Tibial nerve (tissue), 4 donors: ENCODE measurements at places on chromosomes 16 and 17. TPM values are rescaled to one million over a fixed set of nuclear protein-coding genes. Genes with fewer than 3 reads are reported as not detected.

The SLC6A2 gene
- total RNA-seq: not detected

The SOX9 gene
- total RNA-seq: 22.9 TPM

The KRT23 gene
- total RNA-seq: not detected

The LASP1 gene
- 122 TPM for total RNA-seq

The CCDC154 gene
- 0.44 TPM for total RNA-seq

The SEPTIN1 gene
- 1.4 TPM for total RNA-seq

The CCL23 gene
- 25.1 TPM for total RNA-seq

- H3K27me3 ChIP-seq: no peaks in the 10 kb centered on the region
- H3K4me3 ChIP-seq: no peak overlapping the region
- no peak overlapping the region for H3K27ac ChIP-seq
- H3K36me3 ChIP-seq: no peaks in the 10 kb centered on the region
Observed at GRCh38 chr16:59478838-59479237, 744.7 kb upstream of the GOT2 start.

GRCh38 chr17:7809086-7809790 lies 24.8 kb upstream of the KDM6B start:
- H3K4me1 ChIP-seq: no peaks in the 10 kb centered on the region
- H3K27me3 ChIP-seq: no peaks in the 10 kb centered on the region
- no peak overlapping the region for H3K27ac ChIP-seq
- no peak overlapping the region for H3K4me3 ChIP-seq
- no peaks in the 10 kb centered on the region for H3K36me3 ChIP-seq
- no peak for DNase-seq

DNA sequence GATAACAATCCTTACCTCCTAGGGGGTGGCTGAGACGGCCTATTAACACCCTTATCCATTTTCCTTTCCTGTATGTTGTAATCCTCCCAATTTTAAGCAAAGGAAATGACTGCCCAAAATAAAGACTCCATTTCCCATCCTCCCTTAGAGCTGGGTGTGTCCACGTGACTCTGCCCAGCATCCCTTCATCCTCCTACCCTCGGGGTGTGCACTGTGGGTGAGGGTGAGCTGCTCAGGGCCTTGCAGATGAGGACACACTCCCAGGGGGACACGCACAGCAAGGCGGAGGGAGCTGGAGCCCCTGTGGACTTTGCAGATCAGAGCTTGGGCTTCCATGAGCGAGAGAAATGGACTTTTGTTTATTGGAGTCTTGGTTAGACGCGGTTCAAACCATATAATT lies 186.8 kb downstream of the IRF8 start:
- H3K4me3 ChIP-seq: no peak overlapping the region
- no peaks in the 10 kb centered on the region for H3K4me1 ChIP-seq
- no peaks in the 10 kb centered on the region for H3K36me3 ChIP-seq
- no peaks in the 10 kb centered on the region for H3K27me3 ChIP-seq
- no peak overlapping the region for H3K27ac ChIP-seq

GRCh38 chr16:19142939-19143598 lies 25.0 kb upstream of the SYT17 start:
- DNase-seq: no peak
- no peaks in the 10 kb centered on the region for H3K36me3 ChIP-seq
- H3K4me3 ChIP-seq: no peak overlapping the region
- no peaks in the 10 kb centered on the region for H3K27me3 ChIP-seq
- H3K27ac ChIP-seq: no peak overlapping the region
- H3K4me1 ChIP-seq: no peaks in the 10 kb centered on the region

- H3K4me3 ChIP-seq: no peak overlapping the region
- DNase-seq: no peak
- no peaks in the 10 kb centered on the region for H3K36me3 ChIP-seq
- H3K4me1 ChIP-seq: peaks cover 12% of the 10 kb centered on the region
Observed at GRCh38 chr17:68564415-68565111, 36.6 kb downstream of the FAM20A start.

- H3K27ac ChIP-seq: no peak overlapping the region
- H3K27me3 ChIP-seq: no peaks in the 10 kb centered on the region
- no peaks in the 10 kb centered on the region for H3K36me3 ChIP-seq
- no peaks in the 10 kb centered on the region for H3K4me1 ChIP-seq
Observed at GRCh38 chr17:63514974-63515373, 8.2 kb upstream of the KCNH6 start.

GRCh38 chr17:78797691-78798585 lies 15.9 kb upstream of the CYTH1 start:
- no peaks in the 10 kb centered on the region for H3K4me1 ChIP-seq
- H3K36me3 ChIP-seq: peaks cover 95% of the 10 kb centered on the region

DNA sequence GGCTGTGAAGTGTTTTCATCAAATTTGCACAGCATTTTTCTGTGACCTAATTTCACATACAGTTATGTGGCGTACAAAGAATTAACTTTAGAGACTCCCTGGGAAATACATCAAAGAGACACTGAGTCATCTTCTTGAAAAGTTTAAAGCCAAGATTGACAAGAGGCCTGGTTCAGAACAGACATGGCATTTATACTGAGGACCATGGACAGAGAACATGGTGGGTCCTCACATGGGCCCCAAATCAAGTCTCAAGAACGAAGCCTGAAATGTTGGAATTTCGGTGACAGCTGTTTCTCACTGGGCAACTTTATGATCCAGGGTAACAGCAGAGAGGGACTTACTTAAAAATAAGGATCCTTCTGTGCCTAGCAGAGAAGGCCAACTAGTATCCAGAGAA lies 311.5 kb upstream of the KCNJ16 start:
- DNase-seq: no peak
- peaks cover 16% of the 10 kb centered on the region for H3K4me1 ChIP-seq
- no peak overlapping the region for H3K4me3 ChIP-seq
- H3K36me3 ChIP-seq: no peaks in the 10 kb centered on the region
- peak overlapping the region; percentile 26 for H3K27ac ChIP-seq

DNA sequence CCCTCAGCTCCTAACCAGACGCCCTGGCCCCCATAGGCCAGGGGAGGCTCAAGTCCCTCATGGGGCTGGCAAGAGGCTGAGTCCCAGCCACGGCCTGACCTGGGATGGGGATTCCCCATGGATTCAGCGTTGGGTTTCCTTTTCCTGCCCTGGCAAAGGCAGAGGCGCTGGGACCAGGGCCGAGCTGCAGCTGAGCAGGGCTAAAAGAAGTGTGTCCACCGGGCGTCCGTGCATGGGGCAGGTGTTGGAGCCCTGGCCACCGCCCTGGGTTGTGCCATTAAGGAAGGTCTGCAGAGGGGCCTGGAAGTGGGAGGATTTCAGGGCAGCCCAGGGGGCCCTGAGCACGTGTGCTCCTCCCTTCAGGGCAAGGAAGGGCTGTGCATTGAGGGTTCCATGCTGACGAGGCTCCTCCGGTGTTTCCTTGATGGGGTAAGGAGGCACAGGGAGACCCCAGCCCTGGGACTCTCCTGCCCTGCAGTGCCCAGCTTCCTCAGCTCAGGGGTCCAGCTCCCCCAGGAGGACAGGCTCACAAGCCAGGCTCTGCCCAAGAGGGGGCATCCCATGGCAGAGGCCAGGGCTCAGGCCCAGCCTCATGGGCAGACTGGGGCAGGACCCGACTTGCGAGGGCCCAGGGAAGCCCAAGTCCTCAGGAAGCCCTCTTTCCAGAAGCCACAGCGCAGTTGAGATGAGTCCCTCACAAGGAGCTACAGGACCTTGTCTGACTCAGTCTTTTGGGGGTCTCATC lies 10.1 kb downstream of the TBC1D26 start:
- no peak for DNase-seq
- H3K27ac ChIP-seq: no peak overlapping the region
- H3K36me3 ChIP-seq: no peaks in the 10 kb centered on the region
- no peak overlapping the region for H3K4me3 ChIP-seq
- H3K27me3 ChIP-seq: no peaks in the 10 kb centered on the region
- no peaks in the 10 kb centered on the region for H3K4me1 ChIP-seq

DNA sequence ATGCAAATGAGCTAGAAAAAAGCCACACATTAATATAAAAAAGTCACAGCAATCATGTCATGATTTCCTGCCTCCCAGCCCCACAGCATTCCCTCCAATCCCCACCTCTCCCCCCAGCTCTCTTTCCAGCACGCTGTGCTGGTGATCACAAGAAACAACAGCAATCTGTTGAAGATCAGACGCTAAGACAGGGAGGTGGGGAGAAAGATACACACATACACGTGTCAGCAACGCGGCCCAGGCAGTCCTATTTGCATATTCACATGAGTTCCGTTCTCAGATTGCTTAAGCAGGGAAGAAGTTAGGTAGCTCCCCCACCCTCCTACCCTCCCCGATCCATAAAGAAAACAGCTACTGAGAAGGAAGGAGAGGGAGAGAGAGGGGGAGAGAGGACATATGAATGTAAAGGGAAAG lies 405.5 kb upstream of the PSMD7 start:
- no peaks in the 10 kb centered on the region for H3K4me1 ChIP-seq
- peak overlapping the region; percentile 14 for H3K4me3 ChIP-seq
- H3K36me3 ChIP-seq: no peaks in the 10 kb centered on the region
- DNase-seq: no peak

DNA sequence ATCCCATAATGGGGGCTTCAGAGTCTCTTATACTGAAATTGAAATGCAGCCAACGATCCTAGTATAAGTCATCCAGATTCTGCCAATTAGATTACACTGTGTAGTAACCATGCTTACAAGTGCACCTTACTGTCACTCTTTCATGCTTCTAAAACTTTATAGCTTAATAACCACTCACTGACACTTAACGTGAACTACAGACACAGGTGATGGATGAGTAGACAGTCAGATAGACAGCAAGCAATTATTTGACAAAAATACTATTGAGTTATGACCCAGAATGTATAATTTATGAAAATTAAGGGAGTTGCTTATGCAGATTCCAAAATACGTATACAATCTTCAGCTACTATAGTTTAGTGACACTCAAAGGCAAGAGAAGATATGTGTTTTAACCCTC lies 6.3 kb downstream of the CDH8 start:
- H3K27me3 ChIP-seq: no peaks in the 10 kb centered on the region
- no peak overlapping the region for H3K4me3 ChIP-seq
- no peaks in the 10 kb centered on the region for H3K36me3 ChIP-seq
- H3K4me1 ChIP-seq: no peaks in the 10 kb centered on the region
- no peak overlapping the region for H3K27ac ChIP-seq

DNA sequence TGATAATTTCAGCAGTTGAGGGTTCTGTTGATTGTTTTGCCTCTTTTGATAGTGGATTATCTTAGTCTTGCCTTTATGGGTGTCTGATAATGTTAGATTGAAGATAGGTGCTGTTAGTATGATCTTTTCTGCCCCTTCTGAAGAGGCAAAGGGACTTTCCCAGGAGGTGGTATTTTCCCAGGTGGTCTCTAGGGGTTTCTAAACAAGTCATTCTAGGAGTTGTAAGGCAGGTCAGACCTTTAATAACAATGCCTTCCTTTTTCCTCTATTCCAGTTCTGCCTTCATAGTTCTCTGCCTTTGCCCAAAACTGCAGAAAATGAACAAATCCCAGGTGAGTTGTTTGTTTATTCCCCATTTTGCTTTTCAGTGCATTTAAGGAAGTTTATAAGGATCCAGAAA lies 4.3 kb downstream of the ZFP1 start:
- no peak overlapping the region for H3K27ac ChIP-seq
- H3K4me3 ChIP-seq: no peak overlapping the region
- no peaks in the 10 kb centered on the region for H3K27me3 ChIP-seq
- no peak for DNase-seq
- peaks cover 68% of the 10 kb centered on the region for H3K36me3 ChIP-seq
